ENCODE measurements at places on chromosomes 7 and 10.

- DNase-seq = no peak
Observed at GRCh38 chr7:106618480-106618879, 42.5 kb downstream of the CCDC71L start.

DNA sequence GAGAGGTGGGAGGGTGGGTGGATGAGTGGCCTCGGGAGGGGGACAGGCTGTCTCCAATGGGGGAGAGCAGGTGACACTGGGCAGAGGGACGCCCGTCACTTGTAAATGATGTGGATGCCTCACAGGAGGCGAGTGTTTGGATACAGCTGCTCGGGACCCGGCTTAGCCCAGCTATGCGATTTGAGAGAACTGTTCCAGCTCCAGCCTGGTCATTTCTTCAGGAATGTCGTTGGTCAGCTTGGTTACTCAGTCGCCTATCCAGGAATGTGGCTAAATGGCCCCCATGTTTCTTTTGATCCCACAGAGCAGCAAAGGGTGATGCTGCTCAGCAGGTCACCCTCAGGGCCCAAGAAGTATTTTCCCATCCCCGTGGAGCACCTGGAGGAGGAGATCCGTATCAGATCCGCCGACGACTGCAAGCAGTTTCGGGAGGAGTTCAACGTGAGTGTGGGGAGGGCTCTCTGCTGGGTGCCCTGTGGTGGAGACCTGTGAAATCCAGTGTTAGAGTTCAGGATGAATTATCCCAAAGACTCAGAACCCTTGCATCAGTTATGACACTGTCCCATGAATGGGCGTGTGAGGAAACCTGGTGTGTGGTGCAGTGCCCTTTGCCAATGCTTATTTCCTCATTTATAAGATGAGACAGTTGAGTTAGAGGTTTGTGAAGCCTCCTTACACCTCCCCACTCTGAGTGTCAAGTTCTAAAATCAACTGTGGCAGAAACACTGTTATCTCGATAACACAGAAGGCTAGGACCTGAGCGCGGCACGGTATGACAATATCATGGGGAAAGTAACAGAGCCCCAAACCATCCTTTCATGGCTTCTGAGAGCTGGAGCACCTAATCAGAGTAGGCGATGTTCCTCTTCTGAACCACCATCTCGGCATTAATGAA lies 76.8 kb downstream of the MKI67 start:
- DNase-seq = no peak

DNA sequence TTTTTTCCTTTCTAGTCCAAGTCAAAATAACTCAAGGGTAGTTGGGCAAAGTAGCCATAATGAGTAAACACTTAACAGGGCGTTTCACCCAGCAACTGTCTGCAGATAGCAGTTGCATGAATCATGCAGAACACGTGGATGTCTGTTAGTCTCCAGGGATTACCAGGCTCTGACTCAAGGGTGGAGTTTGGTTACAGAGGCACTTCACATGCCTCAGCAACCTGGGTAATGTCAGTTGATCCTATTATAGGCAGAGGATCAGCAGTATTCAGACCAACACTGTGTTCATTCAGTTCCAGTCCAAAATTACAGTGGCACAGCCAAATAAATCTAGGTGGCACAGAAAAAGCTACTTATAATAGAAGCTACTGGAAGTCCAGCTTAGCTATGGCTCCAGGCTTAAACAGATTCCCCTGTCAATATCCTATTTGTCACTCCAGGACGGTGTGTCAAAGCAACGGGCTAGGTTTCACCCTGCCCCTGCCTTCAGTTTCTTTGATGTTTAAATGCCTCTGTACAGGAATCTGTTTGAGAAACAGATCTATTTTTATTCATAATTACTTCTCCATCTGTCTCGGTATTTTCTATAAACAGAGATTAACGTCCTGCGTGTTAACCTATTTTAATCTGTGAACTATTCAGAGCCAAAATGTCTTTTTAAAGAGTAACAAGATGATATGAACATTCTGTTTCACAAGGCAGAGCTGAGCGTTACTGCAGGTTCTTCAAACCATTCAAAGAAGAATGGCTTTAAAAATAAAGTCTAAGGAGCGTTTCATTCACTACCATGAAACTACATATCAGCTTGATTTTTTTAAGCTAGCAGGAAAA lies 162.6 kb upstream of the AKR1E2 start:
- DNase-seq = peak; percentile 96

GRCh38 chr10:119139464-119140067 lies 25.9 kb downstream of the SFXN4 start:
- DNase-seq = no peak

DNA sequence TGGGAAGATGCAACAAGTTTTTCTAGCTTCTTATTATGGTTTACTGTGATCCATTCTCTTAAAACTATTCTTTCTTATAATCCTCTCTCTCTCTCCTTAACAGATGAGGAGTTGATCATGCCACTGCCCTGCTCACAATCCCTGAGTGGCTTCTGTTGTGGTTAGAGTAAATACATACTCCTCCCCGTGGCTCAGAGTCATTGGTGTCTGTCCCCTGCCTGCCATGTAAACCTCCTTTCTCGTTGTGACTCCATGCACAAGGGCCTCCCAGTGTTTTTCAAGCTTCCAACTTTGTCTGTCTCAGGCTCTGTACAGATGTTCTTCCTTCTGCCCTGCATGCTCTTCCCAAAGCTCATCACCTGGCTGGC lies 20.4 kb downstream of the CCNY start:
- no peak for DNase-seq

GRCh38 chr7:128424686-128425275 lies 15.0 kb upstream of the IMPDH1 start:
- no peak for DNase-seq
